NCI-H460 (cell line): ENCODE measurements at places on chromosomes 16 and 17.

- DNase-seq = peak; percentile 44
These were observed 6.4 kb upstream of the LGALS3BP start for GRCh38 chr17:78986048-78986648.

DNA sequence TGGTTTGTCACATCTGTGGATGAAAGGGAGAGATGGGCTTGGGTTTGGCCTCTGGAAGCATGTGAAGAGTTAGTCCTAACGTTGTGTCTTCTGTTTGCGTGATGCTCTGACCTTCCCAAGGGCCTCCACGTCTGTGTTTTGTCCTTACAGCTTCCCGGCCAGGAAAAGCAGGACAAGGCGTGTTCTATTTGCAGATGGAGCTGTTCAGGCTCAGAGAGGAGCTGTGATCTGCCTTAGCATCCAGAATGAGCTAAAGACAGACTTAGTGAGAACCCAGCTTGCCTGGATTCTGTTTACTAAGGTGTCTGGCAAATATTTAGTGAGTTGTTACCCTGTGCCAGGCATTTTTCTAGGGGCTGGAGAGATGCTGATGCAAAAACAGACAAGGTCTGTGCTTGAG is 282.1 kb downstream of the CBLN1 start:
- no peak for DNase-seq

GRCh38 chr16:58533751-58534470 is 18.6 kb downstream of the SETD6 start:
- no peak for DNase-seq

- no peak for DNase-seq
These were observed 80.2 kb upstream of the ALOX12 start for GRCh38 chr17:6915620-6916019.

DNA sequence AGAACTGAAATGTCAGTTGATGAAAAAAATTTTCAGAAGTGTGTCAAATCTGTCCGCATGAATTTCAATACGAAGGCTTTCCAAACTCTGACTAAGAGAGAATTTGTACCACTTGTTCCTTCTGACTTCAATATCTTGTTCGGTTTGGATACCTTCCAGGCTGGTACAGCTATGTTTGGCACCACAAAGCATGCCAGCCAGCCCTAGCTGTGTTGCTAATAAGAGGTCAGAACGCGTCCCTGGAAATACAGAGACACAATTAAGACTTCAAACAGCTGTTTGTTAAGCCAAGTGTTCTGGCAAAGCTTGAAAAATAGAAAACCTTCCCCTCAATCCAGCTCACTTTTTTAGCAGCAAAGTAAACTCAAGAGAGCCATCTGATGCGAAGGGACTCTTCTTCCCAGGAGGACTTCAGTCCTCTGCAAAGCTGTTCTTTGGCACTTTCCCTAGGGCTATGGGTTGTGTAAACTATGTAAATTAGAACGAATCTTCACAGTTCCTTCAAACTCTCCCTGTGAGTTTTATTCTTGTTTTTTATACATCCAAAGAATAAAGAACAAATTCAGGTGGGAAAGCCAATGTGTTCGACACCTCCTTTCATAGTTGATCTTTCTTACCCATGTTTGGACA is 35.1 kb downstream of the GRB2 start:
- no peak for DNase-seq

DNA sequence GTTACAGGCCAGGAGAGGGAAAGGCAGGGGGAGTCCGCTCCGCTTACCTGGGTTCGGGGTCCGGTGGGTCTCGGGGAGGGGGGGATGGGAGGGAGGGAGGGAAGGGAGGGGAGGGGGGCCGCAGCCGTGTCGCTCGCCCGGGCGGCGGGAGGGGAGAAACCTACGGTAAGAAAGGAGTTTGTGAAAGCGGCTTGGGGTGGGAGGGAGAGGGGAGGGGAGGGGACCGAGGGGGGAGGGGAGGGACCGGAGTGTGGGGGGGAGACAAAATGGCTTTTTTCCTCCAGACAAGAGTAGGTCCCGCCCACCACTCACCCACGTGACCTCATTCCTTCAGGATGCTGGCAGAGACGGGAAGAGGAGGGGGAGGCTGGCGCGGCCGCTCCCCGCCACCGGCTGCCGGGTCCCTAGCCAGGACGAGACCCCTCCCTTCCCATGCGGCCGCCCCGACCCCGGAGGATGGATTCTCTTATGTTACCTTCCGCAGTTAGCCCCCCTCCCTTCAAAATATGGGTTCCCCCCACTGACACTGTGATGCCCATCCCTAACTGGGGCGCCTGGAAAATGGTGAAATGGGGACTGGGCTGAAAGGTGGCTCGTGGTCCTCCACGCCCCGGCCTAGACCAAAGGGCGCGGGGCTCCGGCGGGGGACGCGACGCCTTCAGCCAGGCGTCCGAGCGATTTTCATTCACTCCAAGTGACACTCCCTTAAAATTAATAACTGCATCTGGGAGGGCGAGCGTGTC is at the start of gene PCGF2:
Gene PCGF2 (minus strand): TSS at position 188 of the 743 bp plus-strand sequence. CDS start 7,934 bp downstream, outside the sequence.
- peak; percentile 86 for DNase-seq
